ENCODE measurements at places on chromosomes 5 and 9.

DNA sequence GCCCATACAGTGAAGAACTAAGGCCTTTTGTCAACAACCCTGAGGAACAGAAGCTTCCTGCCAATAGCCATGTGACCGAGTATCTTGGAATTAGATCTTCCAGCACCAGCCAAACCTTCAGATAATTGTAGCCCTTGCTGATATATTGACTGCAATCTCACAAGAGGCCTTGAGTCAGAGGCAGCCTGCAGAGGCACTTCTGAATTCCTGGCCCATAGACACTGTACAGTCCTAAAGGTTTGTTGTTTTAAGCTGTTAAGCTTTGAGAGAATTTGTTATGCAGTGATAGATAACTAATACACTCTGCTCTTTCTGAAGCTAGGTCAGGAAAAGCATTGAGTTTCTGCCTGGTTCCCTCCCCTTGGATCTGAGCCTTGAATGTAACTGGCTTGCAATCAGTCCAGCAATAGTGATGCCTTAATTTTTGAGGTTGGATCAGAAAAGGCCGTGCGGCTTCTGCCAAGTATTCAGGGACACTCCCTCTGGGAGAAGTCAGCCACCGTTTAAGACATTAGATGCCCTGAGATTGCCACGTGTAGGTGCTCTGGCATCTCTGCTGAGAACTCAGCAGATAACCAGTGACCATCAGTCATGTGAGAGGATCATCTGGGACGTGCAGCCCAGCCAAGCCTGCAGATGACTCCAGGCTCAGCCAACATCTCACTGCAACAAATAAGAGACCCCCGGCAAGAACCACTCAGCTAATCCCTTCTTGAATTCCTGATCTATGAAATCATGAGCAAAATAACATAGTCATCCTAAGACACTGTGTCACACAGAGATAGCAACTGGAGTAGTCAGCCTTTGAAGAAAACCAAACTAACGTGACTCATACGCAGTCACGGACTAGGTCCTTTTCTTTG, 126.8 kb upstream of the STC2 start:
- peak; percentile 100 for DNase-seq

DNA sequence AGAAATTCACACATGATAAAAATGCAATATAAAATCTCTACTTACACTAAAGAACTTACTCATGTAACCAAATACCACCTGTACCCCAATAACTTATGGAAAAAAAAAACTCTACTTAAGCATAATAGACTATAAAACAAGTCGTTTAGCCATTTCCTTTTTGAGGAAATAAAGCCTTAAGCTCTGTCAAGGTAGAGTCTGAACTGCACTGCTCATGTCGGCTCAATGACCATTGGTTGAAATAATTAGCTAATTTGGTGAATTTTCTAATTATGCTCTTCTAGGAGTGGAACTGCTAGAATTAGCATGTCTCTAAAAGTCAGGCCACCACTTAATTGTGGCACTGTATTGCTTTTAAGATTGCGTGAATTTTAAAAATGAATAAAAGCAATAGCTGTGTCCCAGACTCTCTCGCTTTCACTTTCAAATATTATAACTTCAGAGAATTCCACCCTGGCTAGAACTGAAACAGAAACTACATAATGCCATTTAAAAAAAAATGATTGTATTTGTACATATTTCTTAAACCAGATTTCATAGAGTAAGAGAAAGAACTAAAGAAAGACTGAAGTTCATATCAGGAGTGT, 113.0 kb upstream of the PCA3 start:
- no peak for DNase-seq

- DNase-seq, result no peak
Measured at GRCh38 chr5:175596761-175597189, 61.1 kb upstream of the HRH2 start.

GRCh38 chr9:33817327-33818166, 587 bp downstream of the UBE2R2 start:
- peak; percentile 89 for DNase-seq

GRCh38 chr5:79416499-79416898, 97.4 kb downstream of the HOMER1 start:
- no peak for DNase-seq

DNA sequence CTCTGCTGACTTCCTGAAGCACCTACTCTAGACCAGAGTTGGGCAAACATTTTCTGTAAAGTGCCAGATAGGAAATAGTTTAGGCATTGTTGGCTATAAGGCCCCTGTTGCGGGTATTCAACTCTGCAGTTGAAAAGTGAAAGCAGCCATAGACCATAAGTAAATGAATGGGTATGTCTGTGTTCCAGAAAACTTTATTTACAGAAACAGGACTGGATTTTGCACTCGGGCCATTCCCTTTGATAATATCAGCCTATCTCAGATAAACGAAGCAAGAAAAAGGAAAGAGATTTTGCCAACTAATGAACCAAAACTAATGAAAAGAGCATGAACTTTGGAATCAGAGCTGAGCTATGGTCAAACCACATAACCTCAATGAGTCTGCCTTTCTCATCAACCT, 184.4 kb downstream of the SAXO1 start:
- no peak for DNase-seq

- no peak for DNase-seq
Measured at GRCh38 chr9:71796100-71796767, 27.9 kb upstream of the CEMIP2 start.

- peak; percentile 66 for DNase-seq
Measured at GRCh38 chr9:77455312-77455927, 192.7 kb downstream of the GNA14 start.

GRCh38 chr5:39541920-39542319, 117.1 kb upstream of the DAB2 start:
- DNase-seq, result peak; percentile 16

GRCh38 chr9:89667726-89668125, 62.9 kb downstream of the GADD45G start:
- no peak for DNase-seq
